ENCODE measurements at places on chromosomes 7 and 10.

GRCh38 chr7:102119213-102119651 is 167.4 kb upstream of the SH2B2 start:
- no peak overlapping the region for H3K4me3 ChIP-seq
- no peak overlapping the region for H3K27ac ChIP-seq

DNA sequence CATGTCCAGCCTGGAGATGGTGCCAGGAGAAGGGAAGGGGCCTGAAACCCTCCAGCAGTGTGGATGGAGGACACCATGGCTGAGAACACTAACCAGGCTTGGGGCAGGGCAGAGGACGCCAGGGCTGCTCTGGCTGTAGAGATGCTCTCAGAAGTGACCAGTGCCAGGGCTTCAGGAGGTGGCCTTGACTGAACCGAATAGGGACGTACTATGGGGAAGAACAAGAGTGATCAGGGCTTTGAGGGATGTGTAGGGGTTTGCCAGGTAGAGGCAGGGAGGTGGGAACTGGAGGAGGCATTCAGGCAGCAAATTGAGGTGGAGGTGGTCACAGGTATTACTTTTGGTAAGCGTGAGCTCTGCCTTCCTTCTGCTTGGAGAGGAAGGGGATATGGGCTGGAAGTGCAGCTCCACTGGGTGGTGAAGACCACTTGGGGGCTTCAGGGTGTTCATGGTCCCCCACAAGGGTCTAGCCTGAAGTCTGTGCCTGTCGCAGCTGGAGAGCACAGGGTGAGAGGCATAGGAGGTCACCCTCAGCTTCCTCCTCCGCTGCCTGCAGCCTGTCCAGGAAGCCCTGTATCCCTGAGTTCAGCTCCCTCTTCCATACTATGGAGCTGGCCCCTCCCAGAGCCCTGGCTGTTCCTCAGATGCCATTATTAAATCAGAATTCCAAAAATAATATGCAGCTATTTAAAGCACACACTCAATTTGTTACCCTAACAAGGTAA is 27.8 kb downstream of the ADCY1 start:
- no peaks in the 10 kb centered on the region for H3K4me1 ChIP-seq
- no peaks in the 10 kb centered on the region for H3K36me3 ChIP-seq
- H3K4me3 ChIP-seq, result no peak overlapping the region
- peaks cover 6% of the 10 kb centered on the region for H3K27me3 ChIP-seq

- no peaks in the 10 kb centered on the region for H3K27me3 ChIP-seq
- DNase-seq, result no peak
- no peak overlapping the region for H3K27ac ChIP-seq
- H3K4me3 ChIP-seq, result no peak overlapping the region
Measured at GRCh38 chr10:110827875-110828274, 43.9 kb upstream of the PDCD4 start.

- H3K27me3 ChIP-seq, result peaks cover 7% of the 10 kb centered on the region
- no peak overlapping the region for H3K27ac ChIP-seq
- peaks cover 6% of the 10 kb centered on the region for H3K36me3 ChIP-seq
- no peak for DNase-seq
- no peak overlapping the region for H3K4me3 ChIP-seq
Measured at GRCh38 chr7:101575168-101575567, 53.9 kb downstream of the MYL10 start.

GRCh38 chr10:88131511-88132139 is 268.2 kb downstream of the PTEN start:
- H3K27ac ChIP-seq, result no peak overlapping the region
- H3K27me3 ChIP-seq, result no peaks in the 10 kb centered on the region
- H3K4me3 ChIP-seq, result no peak overlapping the region
- DNase-seq, result no peak

- no peak overlapping the region for H3K4me3 ChIP-seq
- no peaks in the 10 kb centered on the region for H3K27me3 ChIP-seq
- DNase-seq, result no peak
- no peaks in the 10 kb centered on the region for H3K36me3 ChIP-seq
Measured at GRCh38 chr7:22386206-22386858, 29.4 kb upstream of the RAPGEF5 start.

GRCh38 chr7:33831389-33832141 is 73.8 kb upstream of the BMPER start:
- H3K4me3 ChIP-seq, result no peak overlapping the region
- DNase-seq, result no peak
- no peaks in the 10 kb centered on the region for H3K36me3 ChIP-seq

DNA sequence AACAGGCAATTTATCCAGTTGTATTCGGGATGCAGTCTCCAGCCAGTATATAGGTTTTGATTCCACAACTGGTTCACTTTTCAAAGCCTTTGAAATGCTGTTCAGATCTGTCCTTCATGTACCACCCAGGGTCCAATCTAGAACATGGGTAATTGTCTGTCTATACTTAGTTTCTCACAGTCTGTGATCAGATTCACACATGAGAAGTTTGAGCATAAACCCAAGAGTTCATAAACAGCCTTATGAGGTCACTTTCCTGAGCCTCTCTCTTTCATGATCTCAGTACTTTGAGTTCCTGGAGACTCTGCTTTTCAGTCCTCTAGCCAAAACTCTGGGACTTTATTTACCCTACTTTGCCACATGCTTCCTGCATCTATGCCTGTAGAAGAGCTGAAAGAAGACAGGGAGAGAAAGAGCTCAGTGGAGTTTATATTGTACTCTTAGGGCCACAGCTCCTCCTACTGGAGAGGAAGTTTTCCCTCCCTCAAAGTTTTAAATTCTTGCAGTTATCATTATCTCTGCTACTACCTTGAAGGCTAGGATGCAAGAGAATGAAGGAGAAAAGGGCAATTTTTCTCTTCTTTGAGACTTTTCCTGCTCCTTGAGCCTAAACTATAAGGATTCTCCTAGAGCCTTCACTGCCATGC is 172.0 kb downstream of the ZEB1 start:
- H3K36me3 ChIP-seq, result peaks cover 12% of the 10 kb centered on the region
- DNase-seq, result no peak
- peaks cover 6% of the 10 kb centered on the region for H3K4me1 ChIP-seq

- peaks cover 3% of the 10 kb centered on the region for H3K27me3 ChIP-seq
- H3K27ac ChIP-seq, result no peak overlapping the region
- no peak for DNase-seq
- H3K4me1 ChIP-seq, result no peaks in the 10 kb centered on the region
- no peaks in the 10 kb centered on the region for H3K36me3 ChIP-seq
Measured at GRCh38 chr7:42747044-42747443, 164.8 kb downstream of the C7orf25 start.

GRCh38 chr10:79058899-79059841 is 9.6 kb upstream of the ZMIZ1 start:
- no peak overlapping the region for H3K27ac ChIP-seq
- H3K4me3 ChIP-seq, result no peak overlapping the region
- no peaks in the 10 kb centered on the region for H3K4me1 ChIP-seq
- H3K27me3 ChIP-seq, result peaks cover 43% of the 10 kb centered on the region

GRCh38 chr7:101302641-101303101 is 18.9 kb downstream of the IFT22 start:
- peaks cover 2% of the 10 kb centered on the region for H3K4me1 ChIP-seq
- peaks cover 4% of the 10 kb centered on the region for H3K36me3 ChIP-seq
- peak overlapping the region; percentile 20 for H3K27ac ChIP-seq
- DNase-seq, result no peak
- peaks cover 44% of the 10 kb centered on the region for H3K27me3 ChIP-seq

DNA sequence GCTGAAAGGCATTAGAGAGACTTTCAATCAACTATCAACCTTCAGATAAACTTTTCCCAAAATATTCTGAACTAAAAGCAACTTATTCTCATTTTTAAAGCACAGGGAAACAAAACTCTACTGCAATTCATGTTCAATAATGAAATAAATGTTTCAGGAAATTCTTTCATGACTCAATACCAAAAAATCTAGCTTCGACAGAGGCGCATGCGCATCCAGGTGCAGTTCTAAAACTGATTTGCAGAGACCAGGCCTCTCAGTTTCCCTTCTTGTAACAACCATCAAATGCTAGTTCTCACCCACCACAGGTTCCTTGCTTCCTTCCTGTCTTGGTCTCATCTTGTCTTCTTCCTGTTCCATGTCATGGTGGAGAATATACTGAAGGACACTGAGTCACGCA is 55.3 kb upstream of the NRBF2 start:
- no peak overlapping the region for H3K27ac ChIP-seq
- no peak overlapping the region for H3K4me3 ChIP-seq
- no peaks in the 10 kb centered on the region for H3K4me1 ChIP-seq
- no peak for DNase-seq
- peaks cover 27% of the 10 kb centered on the region for H3K27me3 ChIP-seq

DNA sequence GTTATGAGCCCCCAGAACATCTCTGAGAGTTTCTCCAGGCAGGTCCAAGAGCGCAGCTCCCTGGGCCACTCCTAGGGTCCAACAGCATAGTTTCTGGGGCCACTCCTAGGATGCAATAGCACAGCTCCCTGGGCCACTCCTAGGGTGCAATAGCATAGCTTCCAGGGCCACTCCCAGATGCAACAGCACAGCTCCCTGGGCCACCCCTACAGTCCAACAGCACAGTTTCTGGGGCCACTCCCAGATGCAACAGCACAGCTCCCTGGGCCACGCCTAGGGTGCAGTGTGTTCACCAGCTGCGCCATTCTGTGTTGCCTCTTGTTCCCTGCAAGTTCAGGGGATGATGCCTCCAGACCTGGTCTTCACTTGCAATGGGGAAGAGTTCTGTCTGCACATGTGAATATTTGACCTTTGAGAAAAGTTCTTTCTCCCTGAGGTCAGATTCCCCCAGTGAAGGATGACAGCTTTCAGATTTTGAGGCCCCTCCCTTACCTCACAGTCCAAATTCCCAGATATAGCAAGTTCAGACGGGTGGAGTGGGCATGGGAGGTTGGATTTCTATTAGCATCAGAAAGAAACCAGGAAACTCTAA is 43.0 kb upstream of the LEP start:
- no peak overlapping the region for H3K4me3 ChIP-seq
- H3K27me3 ChIP-seq, result peaks cover 63% of the 10 kb centered on the region
- peaks cover 4% of the 10 kb centered on the region for H3K36me3 ChIP-seq
- no peak for DNase-seq
- H3K27ac ChIP-seq, result no peak overlapping the region

- H3K27me3 ChIP-seq, result no peaks in the 10 kb centered on the region
- peaks cover 5% of the 10 kb centered on the region for H3K36me3 ChIP-seq
- no peak overlapping the region for H3K27ac ChIP-seq
- no peak overlapping the region for H3K4me3 ChIP-seq
- H3K4me1 ChIP-seq, result peaks cover 2% of the 10 kb centered on the region
Measured at GRCh38 chr10:79127151-79127961, 58.6 kb downstream of the ZMIZ1 start.

- H3K27me3 ChIP-seq, result no peaks in the 10 kb centered on the region
- DNase-seq, result no peak
- peaks cover 23% of the 10 kb centered on the region for H3K36me3 ChIP-seq
- H3K4me3 ChIP-seq, result no peak overlapping the region
- H3K27ac ChIP-seq, result no peak overlapping the region
Measured at GRCh38 chr7:87398446-87398845, 53.0 kb downstream of the CROT start.

DNA sequence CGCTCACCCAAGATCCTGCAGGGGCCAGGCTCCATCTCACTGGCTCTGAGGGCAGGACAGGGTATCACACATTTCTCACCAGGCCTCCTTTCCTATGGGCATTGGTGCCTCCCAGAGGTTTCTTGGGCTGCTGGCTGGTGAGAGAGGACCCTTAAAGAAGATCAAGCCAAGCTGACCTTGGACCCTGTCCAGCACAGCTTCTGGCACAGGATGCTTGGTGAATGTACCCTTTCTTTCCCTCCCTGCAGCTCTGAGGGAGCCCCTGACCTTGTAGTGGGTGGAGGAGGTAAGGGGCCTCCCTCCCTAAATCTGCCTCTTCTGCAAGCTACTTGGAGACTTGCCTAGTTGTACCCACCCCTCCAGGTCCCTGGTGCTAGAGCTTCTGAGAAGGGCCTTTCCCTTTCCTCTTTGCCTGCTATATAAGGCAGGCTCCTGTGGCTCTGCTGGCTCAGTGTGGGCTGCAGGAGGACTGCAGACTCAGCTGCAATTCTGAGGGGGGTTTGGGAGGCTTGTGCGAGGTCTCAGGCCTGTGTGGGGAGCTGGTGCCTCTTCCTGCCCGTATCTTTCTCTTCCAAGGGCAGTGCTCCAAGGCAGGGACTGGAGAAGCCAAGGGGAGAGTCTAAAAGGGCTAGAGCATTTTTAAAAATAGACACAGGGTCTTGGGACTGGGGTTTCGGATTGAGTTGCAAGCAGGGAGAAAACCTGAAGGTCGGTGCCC is 11.7 kb upstream of the TRIM8 start:
- no peak for DNase-seq
- H3K4me1 ChIP-seq, result peaks cover 29% of the 10 kb centered on the region
- H3K27me3 ChIP-seq, result no peaks in the 10 kb centered on the region
- H3K27ac ChIP-seq, result peak overlapping the region; percentile 37

DNA sequence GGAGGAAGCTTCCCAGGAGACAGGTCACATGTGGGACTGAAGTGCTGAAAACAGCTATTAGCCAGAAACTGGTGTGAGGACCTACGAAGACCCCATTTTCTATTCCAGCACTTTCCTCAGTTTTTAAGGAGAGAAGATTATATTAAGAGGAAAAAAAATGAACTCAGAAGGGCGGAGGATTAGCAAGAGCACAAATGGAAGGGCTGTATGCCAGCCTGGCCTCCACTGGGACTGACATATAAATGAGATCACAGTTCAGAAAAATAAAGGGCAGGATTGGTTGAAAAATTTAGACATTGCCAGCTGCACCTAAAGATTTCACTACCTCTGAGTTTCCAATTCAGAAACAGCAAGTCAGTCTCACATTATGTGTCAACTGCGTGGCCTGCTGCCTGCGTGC is 53.0 kb downstream of the GSDME start:
- DNase-seq, result no peak
- peaks cover 10% of the 10 kb centered on the region for H3K36me3 ChIP-seq
- H3K4me3 ChIP-seq, result no peak overlapping the region
- H3K4me1 ChIP-seq, result peaks cover 11% of the 10 kb centered on the region

GRCh38 chr10:51291961-51292360 is 217.7 kb downstream of the PRKG1 start:
- H3K36me3 ChIP-seq, result no peaks in the 10 kb centered on the region
- no peak overlapping the region for H3K4me3 ChIP-seq
- no peak overlapping the region for H3K27ac ChIP-seq
- no peaks in the 10 kb centered on the region for H3K27me3 ChIP-seq

DNA sequence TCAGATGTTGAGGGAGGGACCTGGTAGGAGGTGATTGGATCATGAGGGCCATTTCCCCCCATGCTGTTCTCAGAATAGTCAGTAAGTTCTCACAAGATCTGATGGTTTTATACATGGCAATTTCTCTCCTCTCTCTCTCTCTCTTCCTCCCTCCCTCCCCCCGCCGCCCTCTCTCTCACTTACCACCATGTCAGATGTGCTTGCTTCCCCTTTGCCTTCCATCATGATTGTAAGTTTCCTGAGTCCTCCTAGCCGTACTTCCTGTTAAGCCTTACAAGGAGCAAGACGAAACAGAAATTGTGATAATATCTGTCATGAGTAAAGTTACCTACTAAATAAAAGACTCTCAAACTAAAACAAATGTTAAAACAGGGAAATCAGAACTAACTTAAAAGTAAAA is 19.9 kb upstream of the GPR141 start:
- H3K4me3 ChIP-seq, result no peak overlapping the region
- peaks cover 48% of the 10 kb centered on the region for H3K27me3 ChIP-seq
- H3K27ac ChIP-seq, result no peak overlapping the region
- no peak for DNase-seq
- peaks cover 4% of the 10 kb centered on the region for H3K4me1 ChIP-seq

All from stimulated activated naive B cell treated with anti-CD40 and anti-IgM and Interleukin-4, amounts not matched to agents 10 μg/mL and 1 μg/mL and 100 μg/mL, for 72 hours (primary cell).